ENCODE measurements at places on chromosomes 12 and 14.

GRCh38 chr12:68158432-68158831 is 1.1 kb downstream of the IFNG start:
- no peak for DNase-seq

- DNase-seq = no peak
Observed at GRCh38 chr14:61864329-61864898, 102.2 kb downstream of the SNAPC1 start.

DNA sequence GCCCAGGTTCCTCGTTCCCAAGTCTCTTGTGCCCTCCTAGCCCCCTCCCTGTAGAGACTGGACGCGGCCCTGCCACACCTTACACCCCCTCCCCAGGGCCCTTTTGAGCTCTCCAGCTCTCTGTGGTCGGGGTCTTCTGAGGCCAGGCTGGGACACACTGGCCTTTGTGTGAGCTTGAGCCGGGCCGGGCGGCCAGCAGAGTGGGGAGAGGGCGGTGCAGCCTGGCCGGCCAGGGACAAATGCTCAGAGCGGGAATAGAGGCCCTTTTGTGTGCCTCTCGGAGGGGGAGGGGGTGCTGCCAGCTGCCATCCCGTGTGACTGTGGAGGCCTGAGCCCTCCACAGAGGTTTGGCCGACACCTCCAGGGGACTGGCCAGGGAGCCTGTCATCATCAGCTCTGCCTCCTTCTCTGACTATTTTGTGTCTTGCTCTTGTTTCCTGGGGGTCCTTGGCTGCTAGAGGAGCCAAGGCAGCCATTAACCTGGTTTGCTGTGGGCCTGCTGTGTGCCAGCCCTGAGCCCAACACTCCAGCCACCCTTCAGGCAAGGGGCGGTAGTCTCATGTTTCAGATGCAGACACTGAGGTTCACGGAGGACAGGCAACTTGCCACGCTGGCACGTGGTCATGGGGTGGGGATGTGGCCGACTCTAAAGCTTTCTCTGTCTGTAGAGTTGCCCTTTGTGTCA is 13.6 kb downstream of the FAM222A start:
- DNase-seq = no peak

DNA sequence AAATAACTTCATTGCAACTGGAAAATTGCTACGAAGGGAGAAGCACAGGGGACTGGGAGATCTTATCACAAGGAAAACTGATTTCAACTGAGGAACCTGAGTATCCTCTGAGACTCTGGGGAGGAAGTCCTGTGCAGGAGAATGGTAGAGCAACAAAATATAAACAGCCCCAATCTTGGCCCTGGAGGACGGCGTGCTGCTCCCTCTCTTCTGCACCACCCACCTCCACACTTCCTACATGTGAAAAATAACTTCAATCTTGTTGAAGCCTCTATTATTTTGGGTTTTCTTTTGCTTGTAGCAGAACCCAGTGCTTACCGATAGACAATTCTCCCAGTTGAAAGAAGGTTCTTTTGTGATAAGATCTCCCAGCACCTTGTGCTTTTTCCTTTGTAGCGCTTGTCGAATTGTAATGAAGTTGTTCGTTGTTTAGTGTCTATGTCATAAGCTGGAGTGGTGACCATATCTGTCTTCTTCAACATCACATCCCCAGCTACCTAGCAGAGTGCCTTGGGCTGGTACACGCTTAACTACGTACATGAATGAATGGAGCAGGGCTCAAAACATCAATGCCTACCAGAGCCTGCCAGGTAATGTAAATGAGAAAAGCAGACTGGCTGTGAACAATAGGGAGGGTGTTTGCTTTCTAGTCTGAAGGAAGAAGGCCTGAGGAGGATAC is 2.8 kb upstream of the CD4 start:
- no peak for DNase-seq

DNA sequence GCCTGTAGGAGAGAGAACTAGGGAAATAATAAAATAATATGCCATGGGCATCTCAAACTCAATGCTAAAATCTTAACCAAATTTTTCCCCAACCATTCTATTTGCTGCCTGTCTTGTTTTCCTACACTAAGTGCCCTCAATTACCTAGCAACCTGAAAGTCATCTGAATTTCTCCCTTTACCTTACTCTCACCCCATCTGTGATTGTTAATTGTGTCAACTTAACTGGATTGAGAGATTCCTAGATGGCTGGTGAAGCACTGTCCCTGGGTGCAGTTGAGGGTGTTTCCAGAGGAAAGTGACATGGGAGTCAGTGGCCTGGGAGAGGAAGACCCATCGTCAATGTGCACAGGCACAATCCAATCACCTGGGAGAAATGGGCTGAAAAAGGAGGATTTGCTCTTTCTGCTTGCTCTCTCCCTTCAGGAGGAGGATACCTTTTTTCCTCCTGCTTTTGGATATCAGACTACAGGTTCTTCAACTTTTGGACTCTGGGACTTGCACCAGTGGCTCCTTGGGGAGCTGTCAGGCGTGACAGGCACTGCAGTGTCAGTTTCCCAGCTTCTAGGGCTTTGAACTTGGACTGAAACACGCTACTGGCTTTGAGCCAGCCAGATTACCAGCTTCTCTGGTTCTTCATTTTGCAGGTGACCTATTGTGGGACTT is 100.1 kb downstream of the PPP1R12A start:
- DNase-seq = no peak

GRCh38 chr12:106123551-106124081 is 15.1 kb downstream of the NUAK1 start:
- DNase-seq = no peak

GRCh38 chr12:62760779-62761178 is 174.2 kb downstream of the PPM1H start:
- DNase-seq = no peak

DNA sequence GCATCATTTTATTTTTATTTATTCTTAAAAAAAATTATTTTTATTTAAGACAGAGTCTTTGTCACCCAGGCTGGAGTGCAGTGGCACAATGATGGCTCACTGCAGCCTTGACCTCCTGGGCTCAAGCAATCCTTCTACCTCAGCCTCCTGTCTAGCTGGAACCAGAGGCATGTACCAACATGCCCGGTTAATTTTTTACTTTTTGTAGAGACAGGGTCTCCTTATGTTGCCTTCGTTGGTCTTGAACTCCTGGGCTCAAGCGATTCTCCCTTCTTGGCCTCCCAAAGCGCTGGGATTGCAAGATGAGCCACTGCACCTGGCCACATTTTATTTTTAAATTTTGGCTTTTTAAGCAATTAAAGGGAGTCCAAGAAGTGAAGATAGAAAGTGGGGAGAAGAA is 21.4 kb downstream of the TTC6 start:
- no peak for DNase-seq

DNA sequence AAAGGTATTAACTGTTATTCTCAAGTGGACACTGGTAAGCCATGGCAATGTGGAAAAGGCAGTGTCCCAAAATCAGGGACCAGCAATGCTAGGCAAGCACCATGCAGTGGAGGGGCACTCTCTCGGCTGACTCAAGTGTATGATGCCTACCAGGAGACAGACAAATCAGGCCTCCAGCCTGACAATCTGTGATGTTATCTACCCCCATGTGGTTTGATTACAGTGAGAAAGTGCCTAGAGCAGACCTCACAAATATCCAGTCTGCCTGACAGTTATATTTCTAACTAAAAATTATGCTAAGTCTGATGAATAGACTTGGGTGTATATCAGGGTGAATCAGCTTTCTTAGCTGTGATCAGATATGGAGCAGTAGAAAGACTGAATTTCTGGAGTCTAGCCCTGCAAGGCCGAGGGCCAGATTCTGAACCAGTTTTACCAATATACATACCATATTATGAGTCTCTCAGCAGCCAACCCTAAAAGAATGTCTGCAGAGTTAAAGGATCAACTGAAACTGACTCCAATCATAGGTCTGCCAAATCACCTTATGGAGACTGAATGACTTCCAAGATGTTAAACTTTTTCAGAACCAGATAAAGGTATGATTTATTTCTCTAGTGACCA is 3.2 kb downstream of the PLBD1 start:
- no peak for DNase-seq

GRCh38 chr12:104840262-104840661 is 117.8 kb downstream of the SLC41A2 start:
- no peak for DNase-seq

GRCh38 chr14:54709444-54709843 is 142.5 kb downstream of the SAMD4A start:
- DNase-seq = no peak

GRCh38 chr14:61484031-61484430 is 162.7 kb downstream of the PRKCH start:
- DNase-seq = no peak

DNA sequence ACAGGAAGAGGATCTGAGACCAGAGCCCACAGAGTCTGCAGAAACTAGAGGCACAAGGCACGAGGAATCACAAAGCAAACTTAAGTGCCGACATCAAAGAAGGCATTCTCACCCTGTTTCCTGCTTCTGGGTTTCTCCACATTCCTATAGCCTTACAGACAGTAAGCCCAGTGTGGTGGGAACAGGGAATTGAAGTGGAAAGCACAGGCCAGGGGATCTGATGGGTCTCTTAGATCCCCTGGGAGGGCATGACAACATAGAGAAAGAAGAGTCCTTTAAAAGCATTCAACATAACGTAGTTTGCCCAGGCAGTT is 75.6 kb upstream of the FRMD6 start:
- no peak for DNase-seq

DNA sequence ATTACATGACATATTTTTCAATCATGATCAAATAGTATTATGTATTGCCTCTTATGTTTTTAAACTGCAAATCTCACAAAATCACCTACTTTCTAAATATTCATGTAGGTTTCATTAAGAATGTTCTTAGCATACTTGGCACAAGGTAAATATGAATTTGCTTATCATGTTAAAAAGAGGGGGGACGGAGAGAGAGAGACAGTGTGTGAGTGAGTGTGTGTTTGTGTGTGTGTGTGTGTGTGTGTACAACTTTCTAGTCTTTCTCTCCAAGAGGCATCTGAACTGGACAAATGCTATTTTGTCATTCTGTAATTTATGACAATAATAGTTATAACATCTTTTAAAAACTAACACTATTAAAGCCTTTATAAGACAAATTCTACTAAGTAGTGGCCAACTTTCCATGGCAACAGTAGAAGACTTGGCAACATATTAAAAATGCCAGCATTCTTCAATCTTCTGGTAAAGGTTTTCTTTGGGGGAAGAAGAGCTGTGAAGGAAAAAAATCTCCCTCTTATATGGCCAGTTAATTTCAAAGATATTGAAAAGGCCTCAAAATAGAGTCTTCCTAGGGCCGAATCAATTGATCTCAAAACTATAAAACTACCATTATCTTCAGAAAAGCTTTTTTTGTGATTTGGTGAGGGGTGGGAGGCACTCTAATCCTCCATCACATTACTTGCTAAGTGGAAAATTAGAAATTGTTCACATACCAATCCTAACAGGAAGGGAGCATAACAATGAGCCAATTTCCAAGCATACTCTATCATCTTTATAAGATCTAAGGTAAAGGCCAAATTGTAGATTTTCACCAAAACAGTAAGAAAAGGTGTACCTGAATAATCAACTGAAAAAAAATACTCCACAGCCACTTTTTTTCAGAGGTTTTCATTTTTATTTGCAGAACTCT is 28.2 kb downstream of the CDK17 start:
- DNase-seq = no peak

GRCh38 chr14:61140872-61141271 is 140.3 kb downstream of the TMEM30B start:
- no peak for DNase-seq

- no peak for DNase-seq
Observed at GRCh38 chr12:68281322-68282077, 28.1 kb upstream of the IL22 start.

GRCh38 chr12:68620519-68621471 is 10.1 kb downstream of the RAP1B start:
- DNase-seq = no peak

DNA sequence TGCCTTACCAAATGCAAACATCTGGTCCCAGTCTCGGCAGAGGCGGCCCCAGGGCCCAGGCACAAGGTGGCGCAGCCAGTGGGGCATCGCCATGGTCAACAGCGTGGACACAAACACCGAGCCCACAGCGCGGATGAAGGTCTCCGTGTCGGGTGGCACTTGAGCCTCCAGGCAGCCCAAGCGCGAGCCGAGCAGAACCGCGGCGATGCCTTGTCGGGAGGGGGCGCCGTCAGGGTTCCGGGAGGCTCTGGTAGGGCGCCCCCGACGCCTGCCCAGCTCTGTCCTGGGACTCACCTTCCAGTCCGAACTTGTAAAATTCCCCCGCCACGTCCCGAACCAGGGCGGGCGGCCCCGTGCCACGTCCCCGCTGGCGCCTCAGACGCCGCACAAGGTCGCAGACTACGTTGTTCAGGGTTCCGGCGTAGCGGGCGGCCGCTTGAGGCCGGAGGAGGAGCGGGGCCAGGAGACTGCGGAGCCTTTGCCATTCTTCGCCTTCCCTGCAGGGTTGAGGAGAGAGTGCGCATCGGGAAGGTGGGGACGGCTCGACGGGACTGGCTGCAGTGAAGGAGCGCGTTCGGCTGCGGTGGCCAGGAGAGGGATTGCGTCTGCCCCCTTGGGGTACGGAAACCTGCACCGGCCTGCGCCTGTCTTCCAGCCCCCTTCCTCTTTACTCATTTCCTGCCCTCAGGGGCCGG is 1.7 kb downstream of the CYP27B1 start:
- no peak for DNase-seq

DNA sequence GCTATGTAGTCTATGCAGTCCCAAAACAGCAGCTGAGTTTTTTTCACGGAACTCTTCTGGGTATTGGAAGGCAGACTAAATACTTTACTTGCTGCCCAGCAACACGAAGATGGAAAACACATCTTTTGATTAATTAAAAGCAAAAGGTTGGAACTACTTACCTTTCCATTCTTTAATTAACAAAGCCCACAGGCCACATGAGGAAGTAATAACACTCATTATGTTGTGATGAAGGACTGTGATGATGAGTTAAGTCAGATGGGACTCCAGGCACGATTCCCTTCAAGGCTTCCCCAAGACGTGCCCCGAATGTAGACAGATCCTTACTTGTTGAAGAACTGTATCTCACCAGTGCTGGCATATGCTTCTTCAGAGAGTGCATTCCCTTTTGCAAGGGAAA is 129.0 kb downstream of the WIF1 start:
- DNase-seq = no peak

DNA sequence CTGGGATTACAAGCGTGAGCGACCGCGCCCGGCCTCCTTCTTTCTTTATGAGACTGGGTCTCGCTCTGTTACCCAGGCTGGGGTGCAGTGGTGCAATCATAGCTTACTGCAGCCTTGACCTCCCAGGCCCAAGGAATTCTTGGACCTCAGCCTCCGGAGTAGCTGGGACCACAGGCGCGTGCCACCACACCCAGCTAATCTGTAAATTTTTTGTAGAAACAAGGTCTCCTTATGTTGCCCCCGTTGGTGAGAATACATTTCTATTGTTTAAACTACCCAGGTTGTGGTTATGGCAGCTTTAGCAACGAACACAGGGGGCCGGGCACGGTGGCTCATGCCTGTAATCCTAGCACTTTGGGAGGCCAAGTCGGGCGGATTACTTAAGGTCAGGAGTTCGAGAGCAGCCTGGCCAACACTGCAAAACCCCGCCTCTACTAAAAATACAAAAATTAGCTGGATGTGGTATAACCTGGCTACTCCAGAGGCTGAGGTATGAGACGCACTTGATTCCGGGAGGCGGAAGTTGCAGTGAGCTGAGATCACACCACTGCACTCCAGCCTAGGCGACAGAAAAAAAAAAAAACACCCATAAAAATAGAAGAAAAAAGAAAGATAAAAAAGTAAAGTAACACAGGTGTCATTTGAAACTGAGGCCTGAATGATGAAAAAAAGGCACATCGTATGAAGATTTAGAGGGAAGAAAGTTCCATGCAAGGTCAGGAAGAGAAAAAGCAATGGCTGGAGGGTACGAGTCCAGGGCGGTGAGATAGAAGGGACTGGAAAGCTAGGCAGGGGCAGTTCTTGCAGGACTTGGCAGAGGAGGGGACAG is 977 bp upstream of the TMEM120B start:
- no peak for DNase-seq

All from stimulated activated CD8-positive, alpha-beta memory T cell treated with anti-CD3 and anti-CD28 coated beads, Interleukin-2, amount 100 ng/mL, for 1 hour (primary cell).